ENCODE measurements at places on chromosomes 1 and 21.

DNA sequence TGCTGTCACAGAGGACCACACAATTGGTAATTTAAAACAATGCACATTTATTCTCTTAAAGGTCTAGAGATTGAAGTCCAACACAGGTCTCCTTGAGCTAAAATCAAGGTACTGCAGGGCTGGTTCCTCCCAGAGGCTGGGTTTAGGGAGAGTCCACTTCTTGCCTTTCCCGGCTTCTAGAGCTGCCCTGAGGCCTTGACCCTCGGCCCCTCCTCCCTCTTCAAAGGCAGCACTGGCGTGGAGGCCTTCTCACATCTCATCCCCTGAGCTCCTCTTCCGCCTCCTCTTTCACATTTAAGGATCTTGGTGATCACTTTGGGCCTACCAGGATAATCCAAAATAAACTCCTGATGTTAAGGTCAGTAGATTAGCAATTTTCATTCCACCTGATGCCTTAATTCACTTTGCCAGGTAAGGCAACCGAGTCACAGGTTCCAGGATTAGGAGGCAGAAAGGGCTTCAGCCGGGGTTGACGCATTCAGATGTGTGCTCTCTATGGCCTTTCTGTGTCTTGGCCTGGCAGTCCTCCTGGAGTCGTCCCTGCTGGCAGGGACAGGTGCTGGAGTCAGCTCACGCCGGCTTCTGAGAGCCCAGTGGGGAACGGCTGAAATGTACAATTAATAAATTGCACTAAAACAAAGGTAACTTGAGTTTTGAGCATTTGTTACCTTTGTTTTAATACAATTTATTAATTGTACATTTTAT lies 61.2 kb upstream of the ABCG1 start:
- peak; percentile 13 for DNase-seq

- no peak for DNase-seq
Observed at GRCh38 chr1:101967871-101968270, 28.9 kb downstream of the OLFM3 start.

DNA sequence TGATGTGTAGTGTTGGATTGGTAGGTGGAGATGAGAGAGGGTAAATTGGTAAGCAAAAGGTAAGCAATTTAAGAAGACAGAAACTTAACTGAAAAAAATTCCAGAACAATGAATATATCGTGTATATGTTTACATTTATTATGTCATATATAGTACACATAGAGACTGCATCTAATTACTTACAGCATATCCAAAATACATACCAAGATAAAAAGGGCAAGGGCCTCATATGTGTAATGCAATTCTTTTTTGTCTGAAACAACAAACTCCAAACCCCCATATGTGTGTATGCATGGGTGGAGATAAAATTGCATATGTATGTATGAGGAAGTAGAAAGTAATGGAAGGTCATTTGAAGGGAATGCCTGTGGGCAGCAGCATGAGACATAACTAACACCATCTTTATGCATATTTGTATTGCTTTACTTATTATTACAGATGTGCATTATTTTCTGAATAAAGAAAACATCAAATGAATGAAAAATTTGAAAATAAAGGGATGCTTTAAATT lies 4.3 kb downstream of the KRTAP20-3 start:
- no peak for DNase-seq

DNA sequence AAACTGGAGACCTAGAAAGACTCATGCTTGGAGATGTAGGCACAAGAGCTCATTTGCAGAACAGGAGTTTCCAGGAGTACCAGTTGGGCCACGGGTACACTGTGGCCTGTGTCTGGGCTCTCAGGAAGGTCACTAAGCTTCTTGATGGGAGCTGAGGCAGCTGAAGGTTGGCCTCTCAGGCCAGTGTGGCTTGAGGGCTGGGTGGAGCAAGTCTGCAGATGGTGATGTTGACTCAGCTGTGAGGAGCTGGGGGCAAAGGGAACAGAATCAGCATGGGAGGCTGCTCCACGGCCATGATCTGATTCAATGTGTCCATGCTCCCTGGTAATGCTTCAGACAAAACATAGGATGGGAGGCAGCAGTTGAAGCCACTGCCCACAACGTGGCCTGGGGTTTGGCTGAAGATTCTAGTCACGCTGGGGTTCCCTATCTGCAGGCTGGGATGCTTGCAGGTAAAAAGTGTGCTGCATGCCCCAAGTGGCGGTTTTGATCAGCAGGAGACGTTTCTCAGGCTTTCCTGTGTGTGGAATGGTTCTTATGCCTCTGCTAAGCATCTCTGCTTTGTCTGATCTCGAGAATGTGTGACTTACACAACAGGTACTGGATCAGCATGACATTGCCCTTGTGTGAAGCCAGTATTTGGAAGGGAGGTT lies 15.4 kb upstream of the TENT5C start:
- DNase-seq: no peak

DNA sequence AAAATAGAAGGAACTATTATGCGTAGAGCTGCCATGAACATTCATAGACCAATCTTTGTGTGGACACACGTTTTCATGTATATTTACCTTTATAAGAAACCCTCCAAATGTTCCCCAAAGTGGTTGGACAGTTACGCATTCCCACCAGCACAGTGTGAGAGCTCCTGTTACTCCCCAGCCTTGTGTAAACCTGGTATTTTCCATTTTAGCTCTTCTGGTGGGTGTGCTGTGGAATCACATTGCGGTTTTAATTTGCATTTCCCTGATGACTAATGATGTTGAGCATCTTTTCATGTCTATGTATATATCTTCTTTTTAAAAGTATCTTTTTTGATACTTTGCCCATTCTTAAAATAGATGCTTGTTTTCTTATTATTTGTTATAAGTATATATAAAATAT lies 3.2 kb upstream of the UBASH3A start:
- DNase-seq: no peak

DNA sequence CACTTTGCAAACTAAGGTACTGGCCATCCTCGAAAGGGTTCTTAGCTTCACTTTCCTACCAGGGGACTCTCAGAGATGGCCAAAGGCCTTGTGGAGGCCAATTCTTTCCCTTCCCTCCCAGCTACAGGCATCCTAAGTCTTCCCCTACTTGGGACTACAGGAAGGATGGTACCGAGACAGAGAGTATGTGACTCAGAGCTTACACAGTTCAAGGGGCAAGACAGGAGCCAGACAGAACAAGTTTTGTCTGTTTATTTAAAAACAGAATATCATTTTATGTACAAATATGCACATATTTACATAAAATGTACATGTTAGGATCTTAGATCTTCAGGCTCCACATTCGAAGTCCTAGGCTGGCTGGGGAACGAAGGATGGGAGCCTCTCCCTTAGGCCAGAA lies 1.1 kb upstream of the ARHGAP30 start:
- DNase-seq: no peak

DNA sequence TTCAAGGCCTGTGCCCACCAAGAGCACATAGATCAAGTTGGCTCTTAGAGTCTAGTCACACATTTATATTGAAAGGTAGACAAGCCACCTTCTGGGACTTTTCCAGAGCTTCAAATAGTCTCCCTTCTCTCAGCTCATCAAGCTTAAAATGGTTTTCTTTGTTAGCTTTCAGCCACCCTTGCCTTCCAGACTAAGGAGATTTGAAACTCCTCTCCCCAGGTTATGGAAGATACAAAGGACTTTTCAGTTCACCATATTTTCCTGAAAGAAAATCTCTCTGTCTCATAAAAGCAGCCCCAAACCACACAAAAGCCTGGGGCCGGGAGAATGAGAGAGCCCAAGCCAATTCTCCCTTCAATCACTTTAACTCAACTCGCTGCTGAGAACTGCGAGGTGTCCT lies 134.1 kb downstream of the ZC3H11B start:
- no peak for DNase-seq

- DNase-seq: no peak
Observed at GRCh38 chr1:167291539-167292185, 71.0 kb downstream of the POU2F1 start.

DNA sequence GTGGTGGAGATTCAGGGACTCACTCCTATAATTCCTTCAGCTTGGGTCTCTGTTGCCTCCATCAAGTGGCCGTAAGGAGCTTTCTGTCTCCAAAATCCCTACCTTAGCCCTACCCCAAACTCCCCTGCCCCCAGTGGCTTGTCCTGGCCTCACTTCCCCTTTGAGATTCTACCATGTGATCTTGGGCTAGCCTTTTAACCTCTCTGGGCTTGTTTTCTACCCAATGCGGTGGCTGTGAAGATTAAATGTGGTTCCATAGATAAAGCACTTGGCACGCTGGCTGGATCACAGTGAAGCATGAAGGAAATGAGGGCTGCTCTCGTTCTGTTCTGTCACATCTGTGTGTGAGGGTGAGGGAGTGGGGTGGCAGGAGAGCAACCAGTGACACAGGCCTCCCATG lies 43.6 kb downstream of the FAAH start:
- DNase-seq: no peak

DNA sequence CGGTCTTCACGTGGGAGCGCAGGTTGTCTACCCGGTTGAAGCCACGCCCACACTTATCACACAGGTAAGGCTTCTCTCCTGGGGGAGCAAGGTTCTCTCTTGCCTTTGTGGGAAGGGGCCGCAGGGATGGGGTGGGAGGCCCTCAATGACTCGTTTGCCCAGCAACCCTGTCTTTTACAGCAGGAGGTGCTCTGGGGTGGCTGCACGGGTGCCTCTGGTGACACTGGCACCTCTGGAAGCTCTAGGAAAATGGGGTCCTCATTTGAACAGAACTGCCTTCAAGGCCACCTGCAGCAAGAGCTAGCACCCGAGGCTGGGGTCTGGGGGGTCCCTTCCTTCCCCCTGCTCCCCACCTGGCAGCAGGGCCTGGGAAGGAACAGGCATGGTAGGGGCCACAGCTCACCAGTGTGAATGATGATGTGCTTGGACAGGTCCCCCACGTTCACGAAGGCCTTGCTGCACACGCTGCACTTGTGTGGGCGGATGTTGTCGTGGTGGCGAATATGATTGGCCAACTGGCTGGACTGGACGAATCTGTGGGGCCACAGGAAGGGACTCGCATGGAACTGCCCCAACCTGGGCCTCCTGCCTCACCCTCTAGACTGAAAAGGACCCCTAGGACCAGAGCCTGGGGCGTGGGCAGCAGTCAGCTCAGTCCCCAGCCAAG lies 33.1 kb downstream of the ZBTB17 start:
- peak; percentile 21 for DNase-seq

GRCh38 chr1:116203181-116203723 lies 92.1 kb downstream of the MAB21L3 start:
- no peak for DNase-seq

DNA sequence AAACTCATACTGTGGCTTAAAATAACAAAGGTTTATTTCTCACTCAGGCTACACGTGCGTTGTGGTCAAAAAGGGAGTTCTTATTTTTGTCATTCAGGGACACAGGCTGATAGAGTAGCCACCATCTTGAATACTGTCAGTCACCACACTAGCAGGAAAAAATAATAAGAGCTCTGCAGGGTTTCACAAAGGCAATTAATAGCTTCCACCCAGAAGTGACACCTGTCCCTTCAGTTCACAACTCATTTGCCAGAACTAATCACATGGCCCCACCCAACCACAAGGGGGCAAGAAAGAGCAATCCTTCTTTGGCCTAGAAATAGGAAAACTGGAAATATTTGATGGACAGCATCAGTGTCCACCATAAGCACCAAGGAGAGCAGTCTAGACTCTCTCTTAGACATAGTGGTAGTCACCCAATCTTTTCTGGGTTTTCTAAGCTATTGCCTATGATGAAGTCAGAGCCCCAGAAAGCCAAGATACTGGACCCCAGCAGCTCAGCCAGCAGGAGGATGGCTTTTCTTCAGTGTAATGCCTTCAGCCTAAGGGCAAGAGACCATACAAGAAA lies 8.2 kb downstream of the HAPLN2 start:
- DNase-seq: no peak

DNA sequence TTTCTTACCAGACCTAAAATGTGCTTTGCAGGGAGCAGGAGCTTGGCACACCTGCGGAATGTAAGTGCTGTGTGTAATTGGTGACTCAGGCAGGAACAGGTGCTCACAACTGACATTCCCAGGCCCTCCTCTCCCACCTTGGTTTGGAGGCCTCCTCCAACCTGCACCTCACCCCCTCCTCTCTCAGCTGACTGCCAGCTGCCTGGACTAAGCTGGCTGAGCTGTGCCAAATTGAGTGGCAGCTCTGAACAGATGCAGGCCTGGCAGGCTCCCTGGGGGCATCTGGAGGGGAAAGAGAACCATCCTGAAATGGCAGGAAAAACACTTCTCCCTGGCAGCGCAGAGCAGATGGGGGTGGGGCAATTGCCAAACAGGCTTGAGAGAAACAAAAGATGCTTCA lies 91.7 kb upstream of the PGBD5 start:
- no peak for DNase-seq
